ENCODE measurements at places on chromosomes 5 and 9.

DNA sequence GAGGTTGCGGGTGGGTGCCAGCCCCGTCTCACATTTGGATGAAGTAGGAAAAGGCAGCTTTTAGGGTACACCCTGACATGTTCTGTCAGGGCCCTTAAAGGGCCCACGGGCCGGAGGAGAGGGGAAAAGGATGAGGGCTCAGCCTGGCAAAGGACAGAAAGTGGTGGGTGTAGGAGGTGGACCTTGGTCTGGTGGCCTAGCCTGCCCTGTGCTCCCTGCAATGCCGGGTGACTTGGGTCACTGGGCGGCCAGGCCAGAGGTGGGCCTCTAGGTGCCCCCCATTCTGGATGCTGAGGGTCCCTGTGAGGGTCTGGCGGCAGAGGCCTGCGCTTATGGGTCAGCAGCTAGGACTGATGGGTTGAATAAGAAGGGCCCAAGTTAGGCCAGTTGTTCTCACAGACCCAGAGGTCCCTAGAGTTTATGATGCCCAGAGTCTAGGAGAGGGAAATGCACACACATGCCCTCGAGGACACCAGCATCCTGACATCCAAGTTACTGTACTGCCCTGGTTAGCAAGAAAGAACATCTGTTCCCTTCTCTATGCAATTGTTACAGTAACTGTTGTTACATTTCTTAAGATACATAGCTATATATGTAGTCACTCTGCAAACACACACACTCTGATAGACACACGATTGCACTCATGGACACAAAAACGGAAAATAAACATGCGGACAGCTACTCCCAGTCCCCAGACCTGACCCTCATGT, 12.5 kb downstream of the TRIM7 start:
- no peak for DNase-seq

DNA sequence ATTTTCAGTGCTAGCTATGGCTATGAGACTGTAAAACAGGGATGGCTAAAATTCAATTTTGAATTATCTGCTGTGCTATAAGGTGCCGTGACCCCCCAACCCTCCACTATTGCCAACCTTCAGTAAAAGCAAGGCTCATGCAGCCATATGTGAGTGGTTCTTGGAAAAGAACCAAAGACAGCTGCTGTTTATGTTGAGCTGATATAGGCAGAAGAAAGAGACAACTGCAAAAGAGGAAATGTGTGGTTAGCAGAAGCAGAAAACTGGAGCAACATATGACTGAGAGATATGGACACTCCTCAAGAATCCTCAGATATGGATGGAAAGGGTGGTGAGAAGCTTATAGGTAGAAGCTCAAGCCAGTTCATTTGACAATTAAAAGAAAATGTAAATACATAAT, 200.3 kb downstream of the TLE1 start:
- no peak for DNase-seq

DNA sequence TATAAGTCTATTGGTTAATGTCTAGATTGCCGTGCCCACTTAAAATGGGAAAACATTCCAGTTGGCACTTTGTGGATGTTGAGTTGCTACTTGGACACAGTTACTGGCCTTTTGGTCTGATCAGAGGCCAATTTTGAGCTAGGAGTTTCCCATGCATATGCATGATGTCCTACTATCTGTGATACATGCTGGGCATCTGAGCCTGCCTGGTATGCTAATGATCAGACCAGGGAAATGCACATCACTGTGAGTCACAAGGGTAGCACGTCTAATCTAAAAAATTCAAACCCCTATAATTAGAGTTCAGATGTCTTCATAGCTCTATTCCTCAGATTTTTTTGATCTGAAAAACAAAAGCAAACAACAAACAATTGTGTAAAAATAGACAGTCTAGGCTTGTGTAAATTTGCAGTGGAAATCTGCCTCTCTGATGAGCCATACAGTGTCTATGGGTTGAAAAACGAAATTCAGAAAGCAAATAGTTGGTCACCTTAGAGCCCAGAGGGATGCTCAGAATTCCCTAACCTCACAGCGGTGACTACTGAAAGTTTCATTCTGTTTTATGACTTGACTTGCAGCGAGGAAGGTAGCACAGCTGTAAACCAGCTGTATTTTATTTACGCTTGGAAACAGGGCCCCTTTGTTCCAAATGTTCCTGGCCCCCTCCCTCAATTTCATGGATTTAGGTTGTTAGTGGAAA, 37.3 kb downstream of the PALM2AKAP2 start:
- DNase-seq: no peak

DNA sequence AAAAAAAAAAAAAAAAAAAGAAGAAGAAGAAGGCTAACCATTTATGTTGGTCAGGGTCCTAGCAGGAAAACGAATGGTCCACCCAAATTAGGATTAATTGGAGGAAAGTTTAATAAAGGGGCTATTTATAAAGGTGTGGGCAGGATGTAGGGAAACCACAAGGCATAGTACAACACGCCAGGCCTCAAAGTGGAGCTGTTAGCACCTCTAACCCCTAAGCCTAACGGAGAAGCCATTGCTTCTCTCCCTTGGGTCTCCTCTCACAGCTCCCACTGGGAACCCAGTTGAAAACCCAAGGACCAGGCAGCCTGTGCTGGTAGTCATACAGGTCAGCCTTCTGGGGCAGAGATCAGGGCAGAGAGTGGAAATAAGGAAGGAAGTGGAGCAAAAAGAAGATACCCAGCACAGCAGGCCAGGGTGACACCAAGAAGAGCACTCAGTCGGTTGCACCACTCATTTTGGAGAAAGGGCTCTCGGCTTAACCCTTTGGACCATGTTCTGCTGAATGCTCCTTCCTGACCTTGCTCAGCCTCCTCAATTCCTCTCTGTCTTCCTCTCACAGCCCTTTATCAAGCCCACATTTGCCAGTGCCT, 8.8 kb upstream of the GLIPR2 start:
- DNase-seq: no peak

- no peak for DNase-seq
Observed at GRCh38 chr9:5510989-5511388, 658 bp downstream of the PDCD1LG2 start.

GRCh38 chr5:35060236-35060635, 12.5 kb upstream of the AGXT2 start:
- DNase-seq: no peak

GRCh38 chr5:81848362-81848880, 97.5 kb upstream of the SSBP2 start:
- no peak for DNase-seq

DNA sequence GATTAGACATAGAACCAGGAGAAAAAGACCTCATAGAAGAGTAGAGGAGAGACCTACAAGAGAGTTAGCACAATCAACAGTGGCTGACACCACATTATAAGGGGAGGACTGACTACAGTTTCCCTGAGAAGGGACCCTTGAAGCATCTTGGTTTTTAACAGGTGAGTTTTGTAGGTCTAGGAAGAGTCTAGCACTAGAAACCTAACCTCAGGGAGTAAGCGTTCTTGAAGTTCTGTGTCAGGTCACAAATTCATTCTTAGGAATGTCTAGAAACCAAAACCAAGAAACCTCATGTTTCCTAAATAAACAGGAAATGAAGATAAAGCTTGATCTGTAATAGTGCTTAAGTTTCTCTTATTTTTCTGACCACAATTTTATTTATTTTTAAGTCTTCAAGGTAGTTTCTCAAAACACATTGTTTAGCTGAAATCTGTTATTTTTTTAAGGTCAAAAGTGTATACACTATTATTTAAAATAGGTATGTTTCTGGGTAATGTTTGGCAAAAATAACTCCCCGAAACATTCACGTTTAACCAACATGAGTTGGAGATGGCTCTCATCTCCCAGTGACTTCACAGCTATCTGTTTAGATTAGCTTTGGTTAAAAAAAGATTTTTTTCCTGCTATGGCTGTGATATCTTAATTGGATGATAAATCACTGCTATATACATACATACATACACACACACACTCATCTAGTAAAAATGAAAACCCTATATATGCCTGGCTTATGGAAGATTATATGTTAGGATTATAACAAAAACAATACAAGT, 37.1 kb downstream of the MAP3K1 start:
- DNase-seq: no peak

DNA sequence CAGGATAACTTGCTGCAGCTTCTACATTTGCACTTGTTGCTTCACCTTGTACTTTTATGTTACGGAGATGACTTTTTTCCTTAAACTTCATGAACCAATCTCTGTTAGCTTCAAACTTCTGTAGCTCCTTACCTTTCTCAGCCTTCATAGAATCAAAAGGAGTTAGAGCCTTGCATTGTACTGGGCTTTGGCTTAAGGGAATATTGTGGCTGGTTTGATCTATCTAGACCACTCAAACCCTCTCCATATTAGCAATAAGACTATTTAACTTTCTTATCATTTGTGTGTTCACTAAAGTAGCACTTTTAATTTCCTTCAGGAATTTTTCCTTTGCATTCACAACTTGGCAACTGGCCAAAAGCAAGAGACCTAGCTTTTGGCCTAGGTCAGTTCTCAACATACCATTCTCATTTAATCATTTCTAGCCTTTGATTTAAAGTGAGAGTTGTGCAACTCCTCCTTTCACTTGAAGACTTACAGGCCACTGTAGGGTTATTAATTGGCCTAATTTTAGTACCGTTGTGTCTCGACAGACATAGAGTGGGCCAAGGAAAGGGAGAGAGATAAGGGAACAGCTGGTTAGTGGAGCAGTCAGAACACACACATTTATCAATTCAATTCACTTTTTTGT, 63.7 kb downstream of the SHOC1 start:
- no peak for DNase-seq

DNA sequence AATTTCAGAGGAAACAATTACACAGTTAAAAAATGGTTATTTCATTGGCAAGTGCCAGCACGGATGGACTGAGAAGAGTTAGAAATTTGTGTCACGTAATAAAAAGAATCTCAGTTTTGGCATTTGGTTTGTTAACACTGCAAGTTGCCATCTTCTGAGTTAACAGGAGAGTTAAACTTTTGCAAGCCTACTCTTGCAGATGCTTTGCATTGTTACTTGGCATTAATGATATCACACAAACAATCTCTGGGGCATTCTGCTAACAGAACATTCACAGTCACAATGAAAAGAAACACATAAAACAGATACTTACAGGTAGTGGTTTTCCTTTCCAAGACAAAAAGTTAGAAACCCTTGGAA, 647 bp downstream of the FREM1 start:
- DNase-seq: no peak

GRCh38 chr9:97767891-97768290, 70.8 kb upstream of the XPA start:
- no peak for DNase-seq

DNA sequence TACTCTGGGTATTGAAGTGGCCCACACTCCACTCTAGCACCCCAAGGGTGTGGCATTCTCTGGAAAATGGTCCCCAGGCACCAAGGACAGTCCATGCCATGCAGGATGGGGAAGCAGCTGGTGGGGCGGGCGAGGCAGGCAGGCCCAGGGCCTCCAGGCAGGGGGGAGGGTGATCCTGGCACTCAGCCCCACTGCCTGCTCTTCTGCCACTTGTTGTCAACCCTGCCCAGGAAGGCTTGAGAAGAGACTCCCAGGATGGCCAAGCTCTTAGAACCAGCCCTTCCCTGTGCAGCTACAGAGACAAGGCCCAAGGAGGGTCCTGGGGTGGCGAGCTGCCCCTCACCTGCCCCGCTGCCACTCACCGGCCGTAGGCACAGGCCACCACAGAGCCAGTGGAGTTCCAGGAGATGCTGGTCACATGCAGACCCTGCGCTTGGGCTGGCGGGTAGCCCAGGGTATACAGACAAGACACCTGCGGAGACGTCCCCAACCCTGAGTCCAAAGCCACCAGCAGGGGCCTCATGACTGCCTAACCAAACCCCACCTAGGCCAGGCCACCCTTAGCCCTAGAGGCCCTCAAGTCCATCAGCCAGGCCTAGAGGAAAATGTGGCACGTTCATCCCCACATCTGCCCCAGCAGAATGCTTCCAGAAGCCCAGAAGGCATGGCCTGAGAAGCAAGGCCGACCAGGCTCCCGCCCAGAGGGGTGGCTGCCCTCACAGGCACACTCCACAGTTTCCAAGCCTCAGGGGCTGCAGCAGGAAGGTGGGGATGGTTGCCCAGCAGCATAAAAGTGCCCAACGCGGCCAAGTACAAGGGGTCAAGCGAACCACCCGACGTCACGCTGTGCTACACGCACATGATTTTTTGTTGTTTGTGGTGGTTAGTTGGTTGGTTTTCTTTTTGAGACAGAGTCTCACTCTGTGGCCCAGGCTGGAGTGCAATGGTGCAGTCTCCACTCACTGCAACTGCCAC, 19.8 kb downstream of the DYNC2I2 start:
- no peak for DNase-seq

GRCh38 chr9:131080589-131080988, 15.7 kb upstream of the AIF1L start:
- DNase-seq: no peak

DNA sequence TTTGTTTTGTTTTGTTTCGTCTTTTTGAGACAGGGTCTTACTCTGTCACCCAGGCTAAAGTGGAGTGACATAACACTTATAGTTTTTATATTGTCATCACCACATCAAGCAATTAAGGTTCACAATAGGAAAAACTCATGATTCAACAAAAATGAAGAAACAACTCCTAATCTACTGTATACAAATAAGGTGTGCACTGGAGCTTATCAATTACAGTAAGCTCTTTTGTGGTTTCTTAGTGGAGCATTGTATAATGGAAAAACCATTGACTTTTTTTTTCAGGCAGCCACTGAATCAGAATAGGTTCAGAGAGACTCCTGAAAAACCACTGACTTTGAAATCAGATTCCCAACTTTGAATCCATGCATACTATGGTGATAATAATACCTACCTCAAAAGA, 10.8 kb upstream of the PLIN2 start:
- DNase-seq: no peak

GRCh38 chr5:61330845-61331406, 1.1 kb upstream of the ZSWIM6 start:
- DNase-seq: peak; percentile 73

DNA sequence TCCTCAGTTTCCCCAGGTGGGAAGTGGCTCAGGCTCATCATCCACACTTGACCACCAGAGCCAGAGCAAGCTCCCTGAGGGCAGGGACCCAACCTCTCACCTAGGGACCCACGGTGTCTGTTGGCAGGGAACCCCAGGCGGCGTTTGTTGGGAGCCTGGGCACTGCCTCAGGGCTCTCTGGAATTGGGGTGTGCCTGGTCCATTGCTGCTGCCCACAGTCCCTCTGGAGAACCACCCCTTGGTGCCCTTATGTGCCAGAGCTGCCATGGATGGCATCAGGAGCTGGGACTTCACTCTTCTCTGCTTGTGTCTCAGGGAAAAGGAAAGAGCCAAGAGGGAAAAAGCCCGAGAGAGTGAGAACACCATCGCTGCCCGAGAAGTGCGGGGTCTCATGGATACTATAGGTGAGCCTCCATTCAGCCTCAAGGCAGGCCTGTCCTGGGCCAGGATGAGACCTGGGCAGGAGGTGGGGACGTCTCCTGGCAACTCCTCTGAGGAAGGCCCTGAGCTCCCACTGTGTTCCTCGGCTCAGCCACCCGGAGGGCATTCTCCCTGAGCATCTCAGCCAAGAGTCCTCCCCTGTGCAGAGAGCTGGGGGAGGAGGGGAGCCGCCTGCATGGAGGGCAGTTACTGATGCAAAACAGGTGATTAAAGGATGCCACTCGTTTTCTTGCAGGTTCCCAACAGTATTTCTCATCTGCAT, 4.5 kb downstream of the CCDC180 start:
- DNase-seq: no peak

- peak; percentile 39 for DNase-seq
Observed at GRCh38 chr9:131530546-131530919, 530 bp downstream of the UCK1 start.
